ENCODE measurements at places on chromosomes 2 and 18.

DNA sequence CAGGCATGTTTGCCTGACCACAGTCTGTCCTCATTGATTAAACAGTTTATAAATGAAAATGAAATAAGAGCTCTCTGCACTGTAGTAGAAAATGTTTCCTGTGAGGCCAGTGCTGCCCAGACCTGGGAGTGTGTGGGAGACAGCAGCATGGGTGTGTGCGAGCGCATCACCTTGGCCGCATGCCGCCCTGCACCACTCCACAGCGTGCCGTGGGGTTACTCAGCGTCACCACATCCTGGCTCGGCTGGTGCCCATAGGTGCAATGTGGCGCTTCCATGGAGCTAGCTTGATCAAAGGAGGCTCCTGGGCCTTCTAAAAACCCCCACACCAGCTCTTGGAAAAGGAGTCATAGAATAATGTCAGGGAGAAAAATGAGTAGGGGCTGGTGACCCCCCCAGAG is 76.0 kb upstream of the EPC2 start:
- DNase-seq = no peak

DNA sequence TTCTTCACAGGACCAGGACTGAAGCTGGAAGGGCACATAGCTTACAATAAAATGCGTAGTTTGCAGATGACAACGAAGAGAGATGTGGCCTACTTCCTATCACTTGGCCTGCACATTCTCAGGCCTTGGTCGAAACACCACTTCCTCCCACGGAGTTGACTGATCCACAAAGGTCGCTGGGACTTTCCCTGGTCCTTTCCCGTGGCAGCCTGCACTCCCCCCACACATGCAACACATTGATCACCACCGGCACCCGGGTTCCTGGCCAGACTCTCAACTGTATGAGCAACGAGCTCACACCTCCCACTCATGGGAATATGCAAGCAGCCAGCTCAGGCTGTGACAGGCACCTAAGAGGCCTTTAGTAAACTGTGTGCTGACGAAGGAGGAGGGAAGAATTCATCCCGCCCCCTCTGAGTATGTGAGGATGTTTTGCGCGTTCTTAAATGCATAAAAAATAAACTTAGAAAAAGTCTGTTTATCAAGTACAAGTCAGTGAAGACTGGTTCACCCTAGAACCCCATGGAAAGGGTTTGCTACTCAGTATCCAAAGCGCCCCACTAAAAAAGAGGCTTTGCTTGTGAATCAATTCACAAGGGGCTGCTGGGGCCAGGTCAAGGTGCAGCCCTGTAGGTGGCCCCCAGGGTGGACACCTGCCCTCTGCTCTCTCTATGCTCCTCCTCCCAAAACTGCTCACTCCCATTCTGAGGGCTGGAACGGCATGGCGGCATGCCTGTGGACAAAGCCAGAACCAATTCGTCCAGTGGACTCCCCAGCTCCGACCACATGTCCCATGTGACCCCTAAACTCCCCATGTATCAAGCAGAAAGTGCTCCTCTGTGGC is 154.3 kb downstream of the EIPR1 start:
- DNase-seq = peak; percentile 84

DNA sequence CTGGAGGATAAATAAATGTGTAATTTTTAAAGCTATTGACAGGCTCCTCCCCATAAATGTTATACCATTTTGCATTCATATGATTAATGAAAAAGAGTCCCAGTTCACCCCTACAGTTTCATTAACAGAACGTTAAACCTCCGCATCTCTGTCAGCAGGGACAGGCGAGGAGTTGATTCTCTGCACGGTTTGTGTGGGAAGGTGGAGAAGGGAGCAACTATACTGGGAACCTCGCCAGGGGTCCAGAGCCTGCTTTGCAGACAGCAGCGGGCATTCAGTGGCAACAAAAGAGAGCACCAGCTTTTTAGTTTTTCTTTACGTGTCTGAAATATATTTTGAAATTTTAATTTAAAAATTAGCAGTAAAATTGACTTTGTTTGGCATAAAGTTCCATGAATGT is 101.4 kb downstream of the FARSB start:
- DNase-seq = no peak

DNA sequence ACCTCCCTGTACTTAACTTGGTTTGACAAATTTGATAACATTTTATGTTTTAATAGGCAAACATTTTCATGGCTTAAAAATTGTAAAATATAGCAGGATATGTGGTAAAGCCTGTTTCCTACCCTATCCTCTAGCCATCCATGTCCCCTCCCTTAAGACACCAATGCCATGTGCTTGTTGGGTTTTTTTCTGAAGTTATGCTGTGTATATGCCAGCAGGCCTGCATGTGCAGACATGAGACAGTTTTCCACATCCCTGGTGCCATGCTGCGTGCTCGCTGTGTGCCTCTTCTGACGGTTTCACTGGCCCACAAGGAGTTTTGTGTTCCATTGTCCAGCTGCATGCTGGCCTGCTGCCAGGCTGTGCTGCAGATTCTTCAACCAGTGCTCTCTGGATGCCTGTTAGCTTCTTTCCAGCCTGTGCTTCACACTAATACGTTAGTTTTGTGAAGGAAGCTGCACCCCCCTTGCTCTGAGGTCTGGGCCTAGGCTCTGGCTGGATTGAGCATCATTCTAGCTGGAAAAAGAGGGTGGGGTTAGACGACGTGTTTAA is 16.9 kb downstream of the INPP4A start:
- no peak for DNase-seq

DNA sequence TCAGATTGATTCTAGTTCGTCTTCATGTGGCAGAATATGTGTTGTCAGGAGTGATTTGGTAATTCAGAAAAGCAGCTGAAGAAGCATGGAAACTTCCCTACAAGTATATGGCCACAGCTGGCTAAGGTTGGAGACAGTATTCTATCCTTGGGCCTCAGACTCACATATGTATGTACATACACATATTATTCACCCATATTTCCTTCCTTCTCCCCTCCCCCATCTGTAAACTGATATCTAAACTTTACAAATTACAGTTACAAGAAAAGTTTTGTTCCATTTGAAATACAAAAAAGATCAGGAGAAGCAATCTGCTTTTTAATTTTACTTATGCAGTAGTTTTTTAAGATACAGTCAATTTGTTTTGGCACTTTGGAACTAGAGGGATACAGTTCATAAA is 3.1 kb downstream of the SP3 start:
- no peak for DNase-seq

DNA sequence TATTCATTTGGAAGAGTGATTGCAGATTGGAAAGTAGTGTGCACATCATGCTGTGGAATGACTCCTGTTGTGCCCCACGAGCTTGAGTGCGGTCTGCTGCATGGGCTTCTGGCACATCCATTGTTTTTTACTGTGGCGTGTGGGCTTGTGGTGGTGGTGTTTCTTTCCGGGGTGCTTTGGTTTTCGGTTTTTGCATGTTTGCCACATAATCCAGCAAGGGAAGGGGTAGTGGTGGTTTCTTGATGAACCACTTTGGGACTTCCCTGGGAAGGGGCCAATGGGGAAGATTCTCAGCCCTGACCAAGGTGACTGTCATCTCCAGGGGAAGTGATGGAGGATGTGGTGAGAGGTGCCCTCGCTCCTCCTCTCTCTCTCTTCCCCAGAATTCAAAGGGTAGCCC is 57.0 kb downstream of the COA5 start:
- DNase-seq = no peak

DNA sequence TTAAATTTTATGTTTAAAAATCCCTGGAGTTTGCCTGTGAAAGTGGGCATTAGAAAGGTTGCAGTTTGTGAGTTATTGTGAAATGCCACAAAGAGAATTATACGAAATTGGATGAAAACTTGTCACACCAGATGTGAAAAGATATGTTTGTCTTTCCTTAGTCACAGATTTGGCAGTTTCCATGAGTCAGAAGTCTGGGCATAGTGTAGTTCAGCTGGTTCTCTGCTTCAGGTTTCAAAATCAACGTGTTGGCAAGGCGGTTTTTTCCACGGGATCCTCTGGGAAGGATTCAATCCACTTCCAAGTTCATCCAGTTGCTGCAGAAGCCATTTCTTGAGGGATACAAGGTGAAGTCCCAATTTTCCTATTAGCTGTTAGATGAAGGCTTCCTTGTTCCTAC is 658.0 kb upstream of the CDH2 start:
- no peak for DNase-seq

DNA sequence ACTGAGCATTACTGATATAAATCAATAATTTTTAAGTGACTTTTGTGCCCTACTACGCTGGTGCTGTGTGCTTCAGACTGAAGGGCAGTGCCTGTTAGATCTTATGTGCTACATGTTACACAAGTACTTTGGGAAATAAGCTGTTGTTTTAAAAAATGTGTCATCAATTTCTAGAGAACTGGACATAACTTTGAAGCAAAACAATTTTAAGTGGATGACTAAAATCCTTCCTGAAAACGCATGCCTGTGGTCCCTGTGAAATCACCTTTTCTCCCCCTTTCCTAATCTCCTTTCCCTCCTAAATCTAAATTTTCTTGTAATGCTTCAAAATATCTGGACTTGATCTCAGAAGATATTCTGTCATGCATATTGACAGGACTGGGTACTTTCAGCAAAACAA is 7.1 kb upstream of the IL1RL1 start:
- no peak for DNase-seq

- DNase-seq = no peak
Observed at GRCh38 chr2:220936641-220937197, 635.4 kb downstream of the EPHA4 start.

DNA sequence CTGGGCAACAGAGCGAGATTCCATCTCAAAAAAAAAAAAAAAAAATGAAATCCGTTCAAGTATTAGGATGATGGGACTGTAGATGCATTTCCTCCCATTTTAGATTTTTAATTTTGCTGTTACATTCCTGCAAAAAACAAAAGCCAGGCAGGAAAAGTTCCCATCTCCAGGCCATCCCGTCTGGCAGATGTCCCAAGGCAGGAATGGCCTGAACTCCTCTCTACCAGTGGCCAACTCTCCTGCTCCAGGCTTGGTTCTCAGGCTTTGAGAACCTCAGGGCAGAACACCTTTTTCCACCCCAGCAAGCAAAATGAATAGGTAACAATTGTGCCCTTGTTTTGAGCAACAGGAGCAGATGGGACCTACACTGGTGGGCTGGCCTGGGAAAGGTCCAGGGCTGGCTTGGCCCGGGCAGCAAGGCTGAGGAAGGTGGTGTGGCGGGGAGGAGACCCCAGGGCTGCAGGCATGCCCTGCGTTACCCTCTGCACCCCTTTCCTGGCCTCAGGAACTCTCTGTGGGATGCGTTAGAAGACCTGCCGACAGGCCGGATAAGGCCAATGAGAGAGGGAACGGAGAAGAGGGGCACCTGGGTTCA is 86.0 kb downstream of the FAM210A start:
- DNase-seq = no peak

DNA sequence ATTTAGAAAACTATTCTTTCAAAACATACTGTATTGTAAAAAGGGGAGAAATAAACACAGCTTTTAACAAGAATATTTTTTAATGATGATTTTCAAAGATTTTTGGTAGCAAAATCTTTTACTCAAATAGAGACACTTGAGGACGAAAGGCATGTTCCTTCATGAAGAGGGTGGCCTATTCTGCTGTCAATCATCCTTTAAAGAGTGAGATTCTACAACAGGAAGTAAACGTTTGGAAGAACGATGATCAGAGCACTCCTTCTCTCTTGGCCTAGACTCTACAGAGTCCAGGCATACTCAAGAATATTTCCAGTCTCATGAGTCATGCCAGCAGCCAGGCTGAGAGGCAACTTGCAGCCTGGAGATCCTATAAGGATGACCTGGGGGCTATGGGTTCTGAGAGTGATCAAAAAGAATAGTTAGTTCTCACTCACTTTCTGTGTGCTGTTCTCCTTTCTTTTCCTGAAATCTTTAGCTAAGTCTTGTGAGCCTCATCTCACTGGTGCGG is 62.4 kb upstream of the TCF4 start:
- no peak for DNase-seq

DNA sequence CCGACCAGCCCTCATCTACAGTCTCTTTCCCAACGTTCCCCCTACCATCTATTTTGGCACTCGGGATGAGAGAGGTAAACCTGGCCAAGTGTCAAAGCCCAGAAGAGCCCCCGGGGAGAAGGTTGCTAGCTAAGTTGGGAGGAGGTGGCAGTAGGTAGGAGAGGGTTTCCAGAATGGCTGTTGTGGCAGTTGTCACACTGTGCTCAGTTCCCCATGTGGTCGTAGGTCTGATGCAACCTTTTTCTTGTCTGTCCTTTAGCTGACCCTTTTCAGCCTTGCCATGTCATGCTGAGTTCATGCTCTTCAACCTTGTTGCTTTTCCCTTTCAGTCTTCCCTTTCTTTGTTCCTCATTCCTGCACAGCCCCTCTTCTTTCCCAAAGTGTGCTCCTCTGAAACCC is 34.5 kb downstream of the TTLL4 start:
- DNase-seq = peak; percentile 53

DNA sequence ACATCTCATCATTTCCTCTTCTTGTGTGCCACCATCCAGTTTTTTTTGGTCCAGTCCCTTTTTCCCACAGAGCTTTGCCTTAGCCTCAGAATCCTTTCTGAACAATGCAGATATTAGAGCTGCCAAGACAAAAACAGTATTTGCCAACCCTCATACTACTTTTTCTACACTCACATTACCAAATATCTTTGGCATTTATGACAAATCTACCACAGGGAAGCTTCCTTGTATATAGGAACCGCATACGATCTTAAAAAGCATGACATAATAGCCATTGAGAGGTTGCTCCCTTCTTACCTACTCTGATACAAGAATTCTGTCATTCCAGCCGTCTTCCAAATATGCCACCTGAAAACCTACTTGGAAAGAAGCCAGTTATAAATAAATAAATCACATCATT is 9.4 kb downstream of the ZNF24 start:
- DNase-seq = no peak

- DNase-seq = no peak
Observed at GRCh38 chr2:167484875-167485274, 596.6 kb downstream of the XIRP2 start.

DNA sequence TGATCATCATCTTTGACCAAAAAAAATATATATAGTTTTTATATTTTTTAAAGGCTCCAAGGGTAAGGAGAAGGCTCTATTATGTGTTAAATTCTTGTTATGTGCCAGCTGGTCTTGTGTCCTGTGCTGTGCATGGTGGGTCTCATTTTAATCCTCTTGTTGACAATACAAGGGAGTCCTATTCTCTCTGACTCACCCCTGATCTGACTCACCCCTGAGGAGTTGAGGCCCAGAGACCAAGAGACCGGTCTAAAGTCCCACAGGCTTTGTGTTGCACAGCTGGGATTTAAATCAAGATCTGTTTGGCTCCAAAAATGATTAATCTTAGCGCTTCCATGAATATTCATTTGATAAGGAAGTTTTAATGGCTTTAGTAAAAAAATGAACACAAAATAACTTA is 25.7 kb downstream of the MC2R start:
- DNase-seq = no peak

- DNase-seq = no peak
Observed at GRCh38 chr2:223729781-223730180, 107.6 kb downstream of the AP1S3 start.

DNA sequence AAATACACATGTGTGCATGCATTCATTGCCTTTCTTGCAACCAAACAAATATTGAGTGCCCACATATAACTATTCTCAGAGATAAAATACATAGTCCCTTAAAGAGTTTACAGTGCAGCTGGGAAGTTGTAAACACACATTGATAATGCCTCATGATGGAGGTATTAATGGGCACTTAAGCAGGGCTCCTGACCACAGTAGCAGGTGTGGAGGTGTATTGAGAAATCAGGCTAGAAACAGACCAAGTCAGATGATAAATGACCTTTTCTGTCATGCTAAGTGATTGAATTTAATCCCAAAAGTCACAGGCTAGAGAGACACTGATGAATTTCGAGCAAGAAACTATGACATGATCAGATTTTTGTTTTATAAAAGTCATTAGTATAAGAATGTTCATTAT is 157.7 kb downstream of the ZNF385B start:
- DNase-seq = no peak
